ENCODE measurements at places on chromosomes 1 and 21. TPM values are rescaled to one million over a fixed set of nuclear protein-coding genes. Genes with fewer than 3 reads are reported as not detected.

- no peak for DNase-seq
These were observed 546.7 kb downstream of the PTPRU start for GRCh38 chr1:29782846-29783507.

SNAP47 gene
- polyA plus RNA-seq, result 29.6 TPM

DNA sequence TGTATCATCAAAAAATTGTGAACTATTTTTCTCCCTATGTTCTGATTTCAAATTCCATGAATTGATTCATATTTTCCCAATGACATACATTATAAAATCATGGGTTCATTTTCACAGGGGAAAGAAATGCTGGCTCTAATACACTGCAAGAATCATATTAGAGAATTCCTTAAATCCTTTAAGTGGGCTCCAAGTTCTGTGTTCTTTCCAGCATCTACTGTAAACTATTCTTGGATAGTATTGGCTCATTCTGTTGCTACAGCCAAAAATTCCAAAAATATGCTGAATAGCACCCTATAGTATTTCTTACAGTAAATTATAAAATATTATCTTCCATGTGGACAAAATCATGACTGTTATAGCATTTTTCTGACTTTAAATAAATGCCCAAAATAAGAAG is 19.0 kb upstream of the C1orf105 start:
- DNase-seq, result no peak

DNA sequence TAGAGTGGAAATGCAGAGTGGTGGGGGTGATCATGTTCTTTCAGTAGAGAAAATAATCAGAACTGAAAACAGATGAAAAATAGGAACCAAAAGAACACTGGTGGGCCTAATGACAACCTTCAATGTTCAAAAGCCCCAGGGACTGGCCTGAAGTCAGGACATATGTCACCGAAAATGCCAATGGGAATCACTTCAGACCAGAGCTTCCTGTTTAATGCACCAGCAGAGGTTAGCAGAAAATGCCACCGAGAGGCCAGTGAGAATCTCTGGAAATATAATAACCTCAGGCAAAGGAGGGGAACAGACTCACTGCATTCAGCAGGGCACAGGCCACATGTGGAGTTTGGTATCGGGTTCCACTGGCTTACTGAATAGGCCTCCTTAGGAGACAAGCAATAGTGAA is 15.9 kb upstream of the CD58 start:
- DNase-seq, result no peak

DNA sequence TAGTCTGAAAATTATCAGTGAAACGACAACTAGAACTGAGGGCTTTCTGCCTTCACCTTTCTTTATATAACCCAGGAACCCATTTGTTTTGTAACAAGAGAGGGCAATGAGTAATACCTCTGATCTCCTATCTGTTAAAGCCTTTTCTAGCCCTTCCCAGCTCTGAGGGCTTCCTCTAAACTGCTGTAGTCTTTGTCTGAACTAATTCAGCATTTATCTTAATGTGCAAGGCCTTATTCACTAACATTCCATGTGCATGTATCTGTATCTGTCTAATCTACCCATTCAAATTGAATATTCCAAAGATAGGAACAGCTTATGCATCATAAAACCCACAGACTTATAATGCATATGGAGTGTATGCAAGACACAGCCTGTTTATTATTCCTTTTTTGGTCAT is 167.1 kb downstream of the LYPLAL1 start:
- DNase-seq, result no peak

All from A549 (cell line).